ENCODE measurements at places on chromosomes 16 and 17.

- peak; percentile 20 for DNase-seq
Observed at GRCh38 chr17:79813297-79814126, 16.6 kb upstream of the CBX8 start.

GRCh38 chr17:44996304-44996703 lies 28.2 kb upstream of the C1QL1 start:
- DNase-seq = no peak

GRCh38 chr17:9120471-9120870 lies 99.2 kb downstream of the NTN1 start:
- no peak for DNase-seq

GRCh38 chr16:1054660-1055556 lies 17.6 kb upstream of the SSTR5 start:
- DNase-seq = peak; percentile 50

DNA sequence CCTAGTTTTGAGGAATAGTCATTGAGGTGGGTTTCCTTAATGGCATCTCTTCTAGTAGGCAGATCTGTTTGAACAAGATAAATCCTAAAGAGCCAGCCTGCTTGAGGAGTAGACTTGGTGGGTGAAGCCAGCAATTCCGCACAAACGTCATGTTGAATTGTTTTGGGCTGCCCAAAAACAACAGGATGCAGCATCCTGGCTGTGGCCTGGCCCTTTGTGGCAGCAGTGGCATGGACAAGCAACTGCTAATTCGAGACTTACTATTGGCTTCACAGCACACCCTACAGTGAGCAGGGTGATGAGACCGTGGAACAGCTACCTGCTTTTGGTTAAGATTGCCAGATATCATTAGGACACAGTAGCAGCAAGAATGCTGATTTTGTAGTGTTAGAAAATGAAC lies 9.3 kb upstream of the VPS4A start:
- no peak for DNase-seq
